ENCODE measurements at places on chromosomes 11 and 22.

GRCh38 chr22:46806794-46807193, 44.3 kb downstream of the TBC1D22A start:
- DNase-seq = no peak

- no peak for DNase-seq
Observed at GRCh38 chr11:126357969-126358762, 2.7 kb downstream of the ST3GAL4 start.

- DNase-seq = no peak
Observed at GRCh38 chr11:18064450-18065054, 18.5 kb upstream of the TPH1 start.

DNA sequence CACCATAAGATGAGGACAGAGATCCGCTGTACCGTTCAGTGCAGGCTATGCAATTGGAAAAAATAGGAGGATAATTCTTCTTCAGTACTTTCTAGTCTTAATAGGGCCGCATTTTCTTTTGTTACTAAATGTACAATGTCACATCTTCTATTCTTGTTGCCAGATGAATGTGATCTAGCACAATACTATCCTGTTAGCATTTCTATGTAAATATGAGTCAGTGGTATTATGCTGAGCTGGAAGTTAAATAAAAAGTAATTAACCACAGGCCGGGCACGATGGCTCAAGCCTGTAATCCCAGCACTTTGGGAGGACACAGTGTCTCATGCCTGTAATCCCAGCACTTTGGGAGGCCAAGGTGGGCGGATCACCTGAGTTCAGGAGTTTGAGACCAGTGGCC, 24.4 kb upstream of the BIRC3 start:
- DNase-seq = no peak

- DNase-seq = no peak
Observed at GRCh38 chr11:74257959-74258553, 53.4 kb downstream of the P4HA3 start.

GRCh38 chr11:58900479-58901420, 38.5 kb upstream of the GLYATL1 start:
- DNase-seq = no peak

- DNase-seq = no peak
Observed at GRCh38 chr11:57903011-57903410, 120.7 kb upstream of the OR9Q1 start.

GRCh38 chr22:21446827-21447690, 20.1 kb upstream of the TMEM191C start:
- DNase-seq = no peak

- peak; percentile 68 for DNase-seq
Observed at GRCh38 chr11:65663639-65664200, 1.0 kb upstream of the RELA start.

DNA sequence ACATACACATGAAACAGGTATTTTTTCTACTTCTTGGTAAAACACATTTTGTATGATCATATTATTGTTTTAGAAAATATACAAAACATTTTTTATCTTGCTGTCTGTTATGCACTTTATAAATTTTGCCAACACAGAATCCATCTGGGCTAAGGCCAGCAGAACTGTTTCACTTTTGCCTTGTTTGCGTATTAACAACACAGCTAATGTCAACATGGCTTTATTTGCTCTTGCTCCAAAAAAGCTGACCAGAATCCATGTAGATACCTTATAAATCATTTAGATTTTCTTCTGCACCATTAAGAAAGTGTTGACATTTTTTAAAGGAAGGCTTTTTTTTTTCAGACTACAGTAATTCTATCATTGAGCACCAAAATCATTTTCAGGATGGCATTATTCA, 58.1 kb upstream of the PGR start:
- DNase-seq = no peak

DNA sequence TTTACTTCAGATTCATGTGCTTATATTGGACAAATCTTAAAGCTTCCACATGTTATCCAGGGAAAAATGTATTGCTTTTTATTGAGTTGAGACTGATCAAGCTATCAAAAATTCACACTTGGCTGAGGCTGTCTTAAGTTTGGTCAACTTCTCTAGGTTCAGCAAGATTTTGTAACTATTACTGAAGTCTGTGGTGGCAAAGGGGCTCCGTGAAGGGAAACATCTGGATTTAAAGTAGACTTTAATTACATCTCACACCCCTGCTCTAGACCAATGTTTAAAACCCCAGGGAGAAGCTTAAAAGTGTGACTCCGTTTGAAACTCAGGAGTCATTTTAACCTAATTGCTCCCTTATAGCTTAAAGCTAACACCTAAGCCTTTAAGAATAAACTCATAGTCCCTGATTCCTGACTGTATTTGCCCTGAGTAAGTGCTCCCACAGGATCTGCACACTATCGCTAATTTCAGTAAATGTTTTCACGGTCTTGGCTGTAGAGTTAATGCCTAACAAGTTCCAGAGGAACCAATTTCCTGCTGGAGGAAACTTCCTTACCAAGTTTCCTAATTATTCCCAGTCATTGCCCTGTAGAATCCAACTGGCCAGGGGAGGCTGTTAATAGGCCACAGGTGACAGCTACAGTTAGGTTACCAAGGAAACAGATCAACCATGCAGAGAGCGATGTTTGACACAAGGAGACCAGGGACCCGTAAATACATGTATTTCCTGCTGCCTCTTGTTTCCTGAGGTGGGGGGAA, 40.5 kb downstream of the OR10A6 start:
- DNase-seq = no peak

- no peak for DNase-seq
Observed at GRCh38 chr11:15897211-15897960, 459.0 kb downstream of the SOX6 start.

DNA sequence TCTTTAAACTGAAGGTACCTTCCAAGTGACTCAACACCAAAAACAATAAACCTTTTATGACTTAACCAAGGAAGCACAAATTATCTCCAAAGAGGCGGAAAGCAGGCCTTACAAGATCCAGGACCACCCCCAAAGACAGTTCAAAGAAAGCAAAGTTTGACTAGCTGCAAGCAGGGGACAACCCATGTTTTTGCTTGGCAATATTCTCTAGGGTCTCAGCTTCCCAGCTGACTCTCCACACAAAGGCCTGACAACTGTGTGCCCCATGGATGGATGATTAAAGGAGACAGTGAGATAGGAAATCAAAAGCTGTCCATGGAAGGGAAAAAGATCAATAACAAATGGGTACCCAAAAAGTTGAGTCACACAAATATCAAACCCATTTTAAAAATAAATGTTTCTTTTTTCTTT, 232.2 kb downstream of the DDX10 start:
- DNase-seq = no peak

GRCh38 chr11:111283945-111284481, 14.3 kb upstream of the POU2AF3 start:
- DNase-seq = no peak

GRCh38 chr11:29214833-29215232, 802.0 kb downstream of the KCNA4 start:
- no peak for DNase-seq

- peak; percentile 75 for DNase-seq
Observed at GRCh38 chr22:31561238-31561887, 65.0 kb downstream of the SFI1 start.

GRCh38 chr11:24005202-24005876, 491.5 kb upstream of the LUZP2 start:
- DNase-seq = no peak

DNA sequence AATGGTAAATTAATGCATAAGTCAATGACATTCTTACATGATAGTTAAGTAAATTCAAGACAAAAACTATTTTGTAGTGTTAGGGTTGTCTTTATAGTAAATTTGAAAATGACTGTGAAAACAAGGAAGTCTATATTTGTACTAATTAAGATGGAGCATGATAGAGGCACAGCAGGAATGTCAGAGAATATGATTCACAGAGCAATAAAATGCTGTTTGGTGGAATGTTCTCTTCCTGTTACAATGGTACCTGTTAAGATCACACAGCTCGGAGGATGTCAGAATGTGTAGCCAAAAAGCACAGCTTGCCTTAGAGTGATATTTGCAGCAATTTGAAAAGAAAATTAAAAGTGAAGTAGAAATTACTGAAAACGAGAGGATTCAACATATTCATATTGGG, 2339.7 kb upstream of the RAG2 start:
- DNase-seq = no peak

GRCh38 chr11:34346551-34346950, 11.3 kb downstream of the ABTB2 start:
- DNase-seq = no peak

- DNase-seq = no peak
Observed at GRCh38 chr22:30301995-30302809, 12.9 kb upstream of the CASTOR1 start.

- DNase-seq = no peak
Observed at GRCh38 chr22:24414523-24414922, 12.9 kb upstream of the ADORA2A start.

DNA sequence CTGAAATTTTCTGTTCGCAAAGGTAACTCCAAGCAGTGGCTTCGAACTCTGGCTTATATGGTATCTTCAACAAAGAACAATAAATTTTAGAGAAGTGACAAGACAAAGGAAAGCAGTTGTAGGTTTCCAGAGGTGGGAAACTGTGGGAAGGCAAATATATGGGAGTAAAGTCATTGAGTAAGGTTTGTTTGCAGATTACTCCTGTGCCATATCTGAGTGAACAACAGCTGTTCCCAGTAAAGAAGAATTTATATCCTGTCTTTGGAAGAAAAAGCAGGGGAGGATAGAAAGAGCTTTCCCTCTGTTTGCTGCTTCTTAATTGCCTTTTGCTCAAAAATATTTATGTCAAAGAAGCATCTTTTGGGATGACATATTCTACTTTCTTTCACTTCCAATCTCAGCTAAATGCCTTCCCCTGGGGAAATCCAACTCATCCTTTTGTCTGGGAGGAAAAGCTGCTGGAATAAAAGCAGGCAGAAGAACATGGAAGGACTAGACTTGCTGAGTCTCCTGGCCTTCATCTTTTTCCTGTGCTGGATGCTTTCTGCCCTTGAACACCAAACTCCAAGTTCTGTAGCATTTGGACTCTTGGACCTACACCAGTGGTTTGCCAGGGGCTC, 10.4 kb upstream of the RCN1 start:
- no peak for DNase-seq

- peak; percentile 86 for DNase-seq
Observed at GRCh38 chr11:75802913-75803820, 11.8 kb upstream of the UVRAG start.

GRCh38 chr11:62553080-62553838, 6.7 kb upstream of the AHNAK start:
- no peak for DNase-seq

GRCh38 chr11:32109138-32109537, 18.3 kb downstream of the RCN1 start:
- no peak for DNase-seq

- DNase-seq = no peak
Observed at GRCh38 chr11:33564856-33565453, 135.7 kb downstream of the C11orf91 start.

GRCh38 chr22:36332623-36333332, 55.0 kb downstream of the MYH9 start:
- peak; percentile 85 for DNase-seq

- DNase-seq = no peak
Observed at GRCh38 chr11:30387891-30388861, 65.3 kb downstream of the ARL14EP start.

- no peak for DNase-seq
Observed at GRCh38 chr22:44427611-44428470, 70.2 kb downstream of the RTL6 start.

GRCh38 chr11:2991452-2992233, 486 bp downstream of the NAP1L4 start:
- no peak for DNase-seq

DNA sequence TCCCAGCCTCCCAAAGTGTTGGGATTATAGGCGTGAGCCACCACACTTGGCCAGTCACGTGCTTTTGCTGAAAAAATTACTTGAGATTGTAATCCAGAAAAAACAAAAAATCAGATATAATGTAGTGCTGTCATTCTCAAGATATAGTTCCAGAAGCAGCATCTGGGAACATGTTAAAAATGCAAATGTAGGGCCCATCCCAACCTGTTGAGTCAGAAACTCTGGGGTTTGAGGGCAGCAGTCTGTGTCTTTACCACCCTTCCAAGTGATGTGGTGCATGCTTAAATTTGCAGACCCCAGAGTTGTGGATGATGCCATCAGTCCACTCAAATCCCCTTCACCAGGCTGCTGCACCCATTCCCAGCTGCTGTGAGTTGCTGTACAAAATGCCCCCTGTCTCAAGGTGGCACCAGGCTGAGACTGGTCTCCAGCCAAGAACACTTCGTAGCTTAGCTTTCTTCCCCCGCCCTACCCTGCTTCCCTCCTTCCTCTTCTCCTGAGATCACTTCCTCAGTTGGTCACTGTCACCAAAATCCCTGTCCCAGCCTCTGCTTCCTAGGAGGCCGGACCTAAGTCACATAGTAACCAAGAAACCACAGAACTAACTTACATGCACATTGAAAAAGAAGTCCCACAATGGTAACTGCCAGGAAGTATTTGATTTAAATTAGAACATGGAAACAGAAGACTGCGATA, 18.2 kb upstream of the ARRB1 start:
- no peak for DNase-seq

DNA sequence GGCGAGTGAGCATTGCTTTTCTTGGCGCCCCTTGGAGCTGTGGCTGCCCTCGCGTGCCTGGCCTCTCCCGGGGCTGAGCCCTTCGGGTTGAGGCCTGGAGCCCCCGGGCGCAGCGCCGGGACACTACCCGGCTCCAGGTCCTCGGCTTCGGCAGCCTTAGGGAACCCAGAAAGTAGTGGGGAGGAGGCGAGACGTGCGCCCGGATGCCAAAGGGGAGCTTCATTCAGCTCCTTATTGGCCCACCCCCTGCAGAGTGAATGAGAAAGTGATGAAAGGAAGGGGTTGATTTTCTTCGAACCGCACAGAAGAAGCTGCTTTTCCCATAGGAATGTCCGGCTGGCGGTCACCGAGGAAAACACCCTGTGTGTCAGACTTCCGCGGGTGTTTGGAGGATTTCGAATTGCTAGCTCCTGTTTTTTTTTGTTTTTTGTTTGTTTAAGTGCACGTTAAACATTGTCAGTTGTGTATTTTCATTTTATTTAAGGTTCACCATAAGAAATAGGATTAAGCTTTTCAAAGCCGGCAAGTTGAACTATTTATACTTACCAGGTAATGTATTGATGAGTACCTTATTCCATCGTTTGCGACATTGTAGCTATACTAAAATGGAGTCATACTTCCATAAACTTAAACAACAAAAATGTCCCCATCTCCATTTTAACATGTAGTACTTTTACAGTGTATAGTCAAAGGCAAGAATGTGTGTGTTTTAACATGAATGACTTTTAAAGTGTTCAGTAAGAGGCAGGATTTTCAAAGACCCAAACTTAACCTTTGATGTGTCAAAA, 841 bp upstream of the EIF4G2 start:
- no peak for DNase-seq

- DNase-seq = no peak
Observed at GRCh38 chr11:128783513-128783912, 83.6 kb downstream of the KCNJ1 start.

- no peak for DNase-seq
Observed at GRCh38 chr11:33723238-33723881, 12.9 kb downstream of the CD59 start.

GRCh38 chr11:5966958-5967357, 1.3 kb downstream of the OR56A5 start:
- DNase-seq = no peak

DNA sequence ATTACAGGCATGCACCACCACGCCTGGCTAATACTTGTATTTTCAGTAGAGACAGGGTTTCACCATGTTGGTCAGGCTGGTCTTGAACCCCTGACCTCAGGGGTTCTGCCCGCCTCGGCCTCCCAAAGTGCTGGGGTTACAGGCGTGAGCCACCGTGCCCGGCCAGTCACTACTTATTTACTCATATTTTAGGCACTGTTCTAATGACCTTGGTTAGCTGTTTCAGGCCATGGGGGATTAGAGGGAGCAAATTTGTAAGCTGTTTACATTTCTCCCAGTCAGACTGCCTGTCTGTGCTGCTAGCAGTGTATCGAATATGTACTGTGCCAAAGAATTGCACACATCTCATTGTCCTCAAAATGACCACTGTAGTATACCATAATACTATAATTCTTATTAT, 32.7 kb upstream of the PACSIN2 start:
- no peak for DNase-seq

Data from activated CD8-positive, alpha-beta memory T cell treated with anti-CD3 and anti-CD28 coated beads for 24 hours (primary cell).